PC-3 (cell line): ENCODE measurements at places on chromosomes 12 and 14. TPM values are rescaled to one million over a fixed set of nuclear protein-coding genes. Genes with fewer than 3 reads are reported as not detected.

GRCh38 chr14:23895053-23895419, 58.5 kb upstream of the DHRS4 start:
- H3K4me1 ChIP-seq = no peaks in the 10 kb centered on the region
- H3K27me3 ChIP-seq = peaks cover 7% of the 10 kb centered on the region
- H3K4me3 ChIP-seq = no peak overlapping the region
- H3K36me3 ChIP-seq = no peaks in the 10 kb centered on the region
- no peak for DNase-seq
- H3K27ac ChIP-seq = no peak overlapping the region

- no peaks in the 10 kb centered on the region for H3K4me1 ChIP-seq
- DNase-seq = no peak
- H3K27ac ChIP-seq = no peak overlapping the region
- H3K36me3 ChIP-seq = no peaks in the 10 kb centered on the region
Observed at GRCh38 chr14:85616386-85616885, 86.5 kb downstream of the FLRT2 start.

DNA sequence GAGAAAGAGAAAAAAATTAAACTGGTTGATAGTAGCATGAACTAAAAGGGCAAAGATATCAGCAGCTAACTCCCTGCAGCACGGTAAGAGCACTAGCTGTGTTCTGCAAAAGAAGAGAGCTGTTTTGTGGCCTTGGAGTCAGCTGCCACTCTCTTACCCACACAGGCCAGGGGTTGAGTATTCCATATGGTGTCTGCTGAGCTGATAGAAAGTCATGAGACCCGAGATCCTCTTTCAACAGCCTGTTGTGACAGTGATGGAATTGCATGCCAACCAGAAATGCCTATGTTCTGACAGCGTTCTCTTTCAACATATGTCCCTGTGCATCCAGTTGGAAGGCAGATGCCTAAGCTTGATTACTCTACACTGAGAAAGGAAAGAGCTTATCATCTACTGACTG, 39.9 kb downstream of the TMTC1 start:
- no peaks in the 10 kb centered on the region for H3K4me1 ChIP-seq
- peaks cover 9% of the 10 kb centered on the region; the same call in 1 of the 2 replicates for H3K27me3 ChIP-seq
- H3K27ac ChIP-seq = no peak overlapping the region
- DNase-seq = peak; percentile 72
- no peak overlapping the region for H3K4me3 ChIP-seq

DNA sequence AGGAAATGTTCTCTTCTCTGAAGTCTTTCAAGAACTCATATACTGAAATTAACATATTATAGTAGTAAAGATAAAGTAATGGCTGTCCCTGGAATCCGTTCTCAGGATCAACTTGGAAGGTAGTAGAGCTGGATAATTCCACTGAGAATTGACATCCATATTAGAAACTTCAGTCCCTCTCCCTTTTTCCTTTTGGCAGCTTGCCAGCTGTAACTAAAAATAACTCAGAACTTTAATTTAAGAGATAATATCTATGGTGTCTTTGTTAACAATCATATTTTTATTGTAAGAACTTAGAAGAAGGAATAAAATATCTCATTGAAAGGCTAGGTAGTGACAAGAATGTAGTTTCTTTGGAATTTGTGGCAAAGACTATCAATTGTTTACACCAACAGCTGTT, 61.4 kb upstream of the PLEKHA5 start:
- no peaks in the 10 kb centered on the region for H3K27me3 ChIP-seq
- H3K4me3 ChIP-seq = no peak overlapping the region
- no peaks in the 10 kb centered on the region for H3K4me1 ChIP-seq

DNA sequence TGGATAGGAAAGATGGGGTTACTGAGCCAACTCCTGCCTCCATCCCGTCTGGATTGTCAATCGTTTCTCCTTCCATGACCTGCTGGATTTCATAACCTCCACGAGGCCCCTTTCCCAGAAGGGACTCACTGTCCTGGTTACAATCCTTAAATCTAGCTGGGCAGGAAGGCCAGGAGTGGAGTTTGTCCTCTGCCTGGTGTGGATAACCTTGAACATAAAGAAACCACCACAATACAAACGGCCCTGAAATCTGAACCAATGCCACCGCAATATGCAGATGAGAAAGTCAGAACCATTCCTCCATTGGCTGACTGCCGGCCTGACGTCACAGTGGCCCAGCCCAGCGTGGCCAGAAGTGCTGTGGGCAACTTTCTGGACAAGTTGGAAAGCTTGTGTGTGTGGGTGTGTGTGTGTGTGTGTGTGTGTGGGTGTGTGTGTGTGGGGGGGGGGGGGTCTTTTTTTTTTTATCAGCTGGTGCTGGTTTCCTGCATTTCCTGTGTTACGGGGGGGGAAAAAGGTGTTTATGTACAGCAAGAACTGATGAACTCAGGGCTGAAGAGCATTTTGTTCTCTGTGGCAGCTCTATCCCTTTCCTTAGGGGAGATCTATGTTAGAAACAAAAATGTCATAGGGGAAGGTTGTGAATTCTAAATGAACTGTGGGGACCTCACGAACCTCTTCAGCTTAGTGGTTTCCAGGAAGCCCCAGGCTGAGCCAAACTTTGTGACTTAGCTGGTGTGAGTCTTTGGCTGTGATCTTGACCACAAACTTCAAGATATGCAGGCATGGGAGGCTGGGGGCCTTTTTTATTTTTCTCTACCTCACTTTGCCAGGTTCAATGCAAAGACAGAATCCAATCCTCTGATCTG, 81.6 kb upstream of the MED13L start:
- H3K4me1 ChIP-seq = no peaks in the 10 kb centered on the region
- no peaks in the 10 kb centered on the region for H3K36me3 ChIP-seq
- no peak overlapping the region for H3K4me3 ChIP-seq
- peak; percentile 44 for DNase-seq

- H3K27me3 ChIP-seq = no peaks in the 10 kb centered on the region
- H3K27ac ChIP-seq = no peak overlapping the region
- H3K4me3 ChIP-seq = no peak overlapping the region
- DNase-seq = no peak
Observed at GRCh38 chr14:89881839-89882238, 72.7 kb downstream of the EFCAB11 start.

DNA sequence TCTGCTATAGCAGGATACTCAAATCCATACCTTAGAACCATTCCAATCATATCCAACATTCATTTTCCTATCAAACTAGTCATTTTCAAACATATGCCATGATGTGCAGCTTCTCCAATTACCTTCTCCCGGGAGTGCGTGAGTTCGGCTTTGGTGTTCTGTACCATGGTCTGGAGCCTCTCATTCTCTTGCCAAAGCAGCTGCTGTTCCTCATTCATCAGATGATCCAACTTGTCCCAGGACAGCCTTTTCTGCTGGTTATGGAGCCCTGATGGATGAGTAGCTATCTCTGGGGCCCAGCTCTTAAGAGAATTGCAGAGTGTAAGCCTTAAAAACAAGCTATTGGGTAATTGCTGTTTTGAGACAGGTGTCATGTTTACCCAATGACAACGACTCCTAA, 71.1 kb upstream of the SAV1 start:
- H3K36me3 ChIP-seq = peaks cover 27% of the 10 kb centered on the region
- no peak overlapping the region for H3K27ac ChIP-seq
- H3K4me1 ChIP-seq = peaks cover 28% of the 10 kb centered on the region
- no peaks in the 10 kb centered on the region for H3K27me3 ChIP-seq

GRCh38 chr14:59753512-59753911, 117.1 kb downstream of the RTN1 start:
- H3K36me3 ChIP-seq = no peaks in the 10 kb centered on the region
- H3K4me1 ChIP-seq = no peaks in the 10 kb centered on the region
- no peak overlapping the region for H3K27ac ChIP-seq
- no peak for DNase-seq

GRCh38 chr14:30550335-30550734, 8.6 kb upstream of the G2E3 start:
- H3K27ac ChIP-seq = peak overlapping the region; percentile 87
- peaks cover 54% of the 10 kb centered on the region for H3K4me1 ChIP-seq
- no peaks in the 10 kb centered on the region for H3K36me3 ChIP-seq
- peak overlapping the region; percentile 47 for H3K4me3 ChIP-seq
- DNase-seq = peak; percentile 90

- DNase-seq = peak; percentile 0
- peaks cover 8% of the 10 kb centered on the region for H3K4me1 ChIP-seq
- no peak overlapping the region for H3K27ac ChIP-seq
- H3K36me3 ChIP-seq = no peaks in the 10 kb centered on the region
Observed at GRCh38 chr14:73770977-73771847, 57.0 kb upstream of the PNMA1 start.

DNA sequence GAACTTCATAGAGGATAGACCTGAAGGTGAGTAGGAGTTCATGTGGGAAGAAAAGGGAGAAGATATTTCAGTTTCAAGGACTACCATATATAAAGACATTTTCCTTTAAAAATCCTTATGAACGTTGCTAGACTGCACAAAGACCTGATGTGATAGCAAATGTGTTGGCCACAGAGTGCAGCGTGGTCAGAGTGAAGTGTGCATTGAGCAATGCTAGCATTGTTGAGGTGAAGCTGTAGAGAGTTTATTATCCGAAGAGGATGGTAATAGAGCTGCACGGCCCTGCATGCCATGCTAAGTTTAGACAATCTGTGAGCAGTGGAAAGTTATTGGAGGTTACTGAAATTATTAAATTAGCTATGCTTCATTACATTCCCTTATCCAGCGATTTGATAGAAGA, 413.0 kb downstream of the CCDC91 start:
- DNase-seq = no peak
- H3K4me3 ChIP-seq = no peak overlapping the region
- no peaks in the 10 kb centered on the region for H3K4me1 ChIP-seq

GRCh38 chr12:53626702-53627169, 554 bp upstream of the ATF7 start:
- no peak for DNase-seq
- no peak overlapping the region for H3K27ac ChIP-seq
- peaks cover 21% of the 10 kb centered on the region for H3K4me1 ChIP-seq
- H3K4me3 ChIP-seq = peak overlapping the region; percentile 72
- H3K36me3 ChIP-seq = no peaks in the 10 kb centered on the region

GRCh38 chr14:97602438-97603117, 805.4 kb downstream of the VRK1 start:
- DNase-seq = no peak
- no peaks in the 10 kb centered on the region for H3K4me1 ChIP-seq
- H3K4me3 ChIP-seq = no peak overlapping the region
- no peaks in the 10 kb centered on the region for H3K36me3 ChIP-seq
- H3K27me3 ChIP-seq = peaks cover 66% of the 10 kb centered on the region
- no peak overlapping the region for H3K27ac ChIP-seq

DNA sequence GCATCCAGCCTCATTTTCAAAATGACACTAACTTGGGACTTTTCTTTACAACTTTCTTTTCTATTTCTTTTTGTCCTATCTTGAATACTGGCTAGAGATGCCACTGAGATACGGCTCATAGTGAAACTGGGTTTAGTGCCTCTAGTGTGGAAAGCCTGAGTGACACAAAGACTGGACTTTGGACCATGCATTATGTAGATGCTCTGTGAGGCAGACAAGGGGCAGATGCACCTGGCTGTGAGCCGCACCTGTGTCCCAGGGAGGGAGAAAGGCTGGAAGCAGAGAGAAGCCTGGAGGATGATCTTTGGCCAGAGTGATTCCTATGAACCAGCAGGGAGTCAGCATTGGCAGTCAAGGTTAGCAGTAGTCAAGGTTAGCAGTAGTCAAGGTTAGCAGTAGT, 852.3 kb upstream of the TMEM132C start:
- H3K4me3 ChIP-seq = no peak overlapping the region
- H3K36me3 ChIP-seq = no peaks in the 10 kb centered on the region
- H3K4me1 ChIP-seq = peaks cover 20% of the 10 kb centered on the region
- no peak overlapping the region for H3K27ac ChIP-seq
- DNase-seq = no peak

- no peak overlapping the region for H3K4me3 ChIP-seq
- DNase-seq = no peak
- H3K4me1 ChIP-seq = no peaks in the 10 kb centered on the region
- H3K27ac ChIP-seq = no peak overlapping the region
- no peaks in the 10 kb centered on the region for H3K27me3 ChIP-seq
- H3K36me3 ChIP-seq = no peaks in the 10 kb centered on the region
Observed at GRCh38 chr14:24744641-24745040, 110.7 kb upstream of the GZMB start.

- H3K27ac ChIP-seq = no peak overlapping the region
- no peaks in the 10 kb centered on the region for H3K4me1 ChIP-seq
- no peaks in the 10 kb centered on the region for H3K36me3 ChIP-seq
Observed at GRCh38 chr12:69922999-69923398, 98.0 kb downstream of the MYRFL start.

DNA sequence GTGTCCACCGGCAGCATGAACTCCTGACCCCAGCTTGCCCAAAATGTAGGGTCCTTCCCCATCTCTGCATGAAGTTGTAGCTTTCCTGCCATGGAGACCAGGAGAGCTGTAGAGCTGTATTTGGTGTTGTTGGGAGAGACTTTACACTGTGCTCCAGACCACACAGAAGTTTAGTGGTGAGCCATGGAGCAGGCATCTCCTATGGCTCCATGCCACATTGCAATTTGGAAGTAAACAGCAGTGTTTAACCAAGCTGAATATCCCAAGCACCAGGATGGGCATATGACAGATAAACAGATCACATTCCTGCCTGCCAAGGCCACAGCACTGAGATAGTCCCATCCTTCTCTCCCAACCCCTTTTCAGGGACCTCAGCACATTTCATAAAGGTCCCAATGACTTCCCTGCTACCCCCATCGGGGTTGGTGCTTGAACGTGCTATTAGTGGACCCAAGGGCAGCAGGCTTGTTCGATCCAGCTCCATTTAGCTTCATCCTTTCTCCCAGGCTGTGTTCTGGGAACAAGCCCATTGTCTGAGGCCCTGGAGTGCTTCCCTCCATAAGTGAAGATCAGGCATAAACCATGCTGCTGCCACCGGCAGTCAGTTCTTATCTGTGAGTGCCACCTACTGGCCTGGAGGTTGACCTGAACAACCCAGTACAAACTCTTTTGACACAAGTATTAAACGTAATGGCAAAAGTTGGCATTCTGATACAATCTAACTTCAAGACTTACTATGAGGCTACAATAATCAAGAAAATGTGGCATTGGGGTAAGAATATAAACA, 172.3 kb upstream of the ATXN7L3B start:
- no peaks in the 10 kb centered on the region for H3K27me3 ChIP-seq
- H3K27ac ChIP-seq = no peak overlapping the region
- H3K36me3 ChIP-seq = no peaks in the 10 kb centered on the region

DNA sequence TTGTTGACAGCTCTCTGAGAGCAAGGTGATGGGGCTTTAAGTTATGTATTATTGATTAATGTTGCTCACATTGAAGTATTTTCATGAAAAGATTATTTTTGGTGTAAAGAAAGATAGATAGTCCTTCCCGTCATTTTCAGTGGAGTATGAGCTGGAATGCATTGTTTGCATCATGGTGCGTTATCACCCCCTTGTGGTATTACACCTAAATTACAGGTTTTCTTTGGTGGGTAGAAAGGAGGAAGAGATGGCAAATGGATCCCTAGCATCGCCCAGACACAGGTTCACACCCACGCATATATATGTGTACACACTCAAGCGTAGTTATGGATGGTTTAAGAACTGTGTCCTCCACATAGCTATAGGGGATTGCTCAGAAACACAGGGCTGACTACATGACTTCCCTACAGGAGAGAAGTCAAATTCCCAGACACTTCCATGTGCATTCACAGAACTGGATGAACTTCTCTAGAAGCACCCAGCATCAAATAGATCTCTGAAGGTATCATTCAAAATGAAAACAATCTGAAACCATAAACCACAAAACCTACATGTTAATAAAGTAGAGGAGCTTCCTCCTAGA, 14.4 kb upstream of the SERPINA10 start:
- H3K27ac ChIP-seq = no peak overlapping the region
- DNase-seq = peak; percentile 31
- no peak overlapping the region for H3K4me3 ChIP-seq

NOXRED1 gene
- 0.33 and 0.46 TPM in 2 replicates for total RNA-seq

TMEM63C gene
- total RNA-seq = 4.0 and 5.4 TPM in 2 replicates

SERPINA12 gene
- total RNA-seq = not detected in 2 replicates

C1QL4 gene
- 5.3 and 6.9 TPM in 2 replicates for total RNA-seq

VASH1 gene
- total RNA-seq = 1.3 and 1.8 TPM in 2 replicates

OR4K14 gene
- total RNA-seq = not detected in 2 replicates

RD3L gene
- not detected in 2 replicates for total RNA-seq

TMPRSS12 gene
- not detected in 2 replicates for total RNA-seq

CNTN1 gene
- total RNA-seq = not detected in 2 replicates
